ENCODE measurements at places on chromosomes 7 and 10.
A peak's percentile ranks its signal among the peaks of the same experiment; 100 is the strongest.

DNA sequence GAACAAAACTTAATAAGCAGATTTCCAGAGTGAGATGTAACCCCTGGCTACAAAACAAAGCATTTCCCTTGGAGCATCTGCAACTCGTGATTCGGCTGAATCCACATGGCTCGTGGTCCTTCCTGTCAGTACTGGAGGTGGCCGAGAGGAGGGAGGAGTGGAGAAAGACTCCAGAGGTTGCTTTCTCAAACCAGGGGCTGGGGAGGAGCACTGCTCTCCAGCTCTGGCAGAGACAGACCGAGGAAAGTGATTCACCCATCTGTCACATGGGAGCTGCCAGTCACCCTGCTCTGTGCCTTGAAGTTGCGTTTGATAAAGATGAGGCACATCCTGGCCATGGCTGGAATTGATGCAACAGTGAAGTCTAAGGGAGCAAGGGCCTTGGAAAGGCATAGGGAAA is 72.7 kb downstream of the COL13A1 start:
- DNase-seq, result no peak

- no peak for DNase-seq
Observed at GRCh38 chr7:98354511-98355249, 46.2 kb downstream of the BAIAP2L1 start.

GRCh38 chr10:100370714-100371481 is 23.9 kb downstream of the SCD start:
- peak; percentile 25 for DNase-seq

- DNase-seq, result no peak
Observed at GRCh38 chr7:152006336-152006735, 19.1 kb upstream of the GALNT11 start.

All from activated CD4-positive, alpha-beta T cell treated with anti-CD3 and anti-CD28 coated beads for 24 hours (primary cell).